ENCODE measurements at places on chromosomes 11 and 22.

DNA sequence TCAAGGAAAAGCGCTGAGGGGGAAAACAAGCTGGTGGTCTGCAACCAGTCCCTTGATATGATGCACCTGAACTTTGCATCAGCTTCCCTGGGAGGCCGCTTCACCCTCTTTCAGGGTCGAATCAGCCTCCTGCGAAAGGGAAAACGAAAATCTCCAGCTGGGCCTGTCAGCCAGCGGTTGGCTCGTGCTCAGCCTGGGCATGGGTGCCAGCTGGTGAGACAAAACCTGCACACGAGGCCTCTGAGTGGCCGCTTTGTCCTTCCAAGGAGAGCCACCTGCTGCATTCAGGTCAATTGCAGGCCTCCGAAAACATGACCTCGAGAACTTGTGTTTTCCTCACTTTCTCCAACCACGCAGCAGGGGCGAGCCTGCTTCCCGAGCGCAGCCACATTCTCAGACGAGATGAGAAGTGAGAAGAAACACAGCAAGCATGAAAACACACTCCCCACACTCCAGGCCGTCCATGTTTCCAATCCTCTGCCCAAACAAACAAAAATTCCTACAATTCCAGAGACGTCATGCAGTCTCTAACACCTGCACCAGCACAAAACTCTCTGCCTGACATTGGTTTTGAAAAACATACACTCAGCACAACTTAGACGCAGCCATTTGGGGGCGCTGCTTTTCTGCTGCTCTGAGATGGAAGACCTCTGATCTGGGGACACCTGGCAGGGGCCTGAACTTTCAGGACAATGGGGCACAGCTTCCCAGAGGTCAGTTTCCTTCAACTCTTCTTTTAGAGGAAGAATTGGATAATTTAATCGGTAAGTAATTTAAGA, 77.1 kb downstream of the DHCR7 start:
- DNase-seq: no peak

GRCh38 chr11:44926036-44926435, 24.6 kb downstream of the TP53I11 start:
- no peak for DNase-seq

DNA sequence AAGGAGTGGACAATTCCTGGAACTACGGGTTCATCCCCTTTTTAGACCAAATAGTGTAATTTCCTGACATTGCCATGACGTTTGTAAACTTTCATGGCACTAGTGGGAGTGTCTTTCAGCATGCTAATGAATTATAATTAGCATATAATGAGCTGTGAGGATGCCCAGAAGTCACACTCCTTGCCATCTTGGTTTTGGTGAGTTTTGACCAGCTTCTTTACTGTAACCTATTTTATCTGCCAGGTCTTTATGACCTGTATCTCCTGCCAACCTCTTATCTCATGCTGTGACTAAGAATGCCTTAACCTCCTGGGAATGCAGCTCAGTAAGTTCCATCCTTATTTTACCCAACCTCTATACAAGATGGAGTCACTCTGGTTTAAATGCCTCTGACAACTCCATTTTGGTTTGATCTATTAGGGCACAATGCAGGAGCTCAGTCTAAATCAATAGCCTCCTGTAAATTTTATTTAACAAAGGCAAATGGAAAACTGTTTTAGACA, 20.7 kb downstream of the OR10A6 start:
- DNase-seq: no peak

- peak; percentile 37 for DNase-seq
Measured at GRCh38 chr11:118434553-118435289, 1.6 kb upstream of the KMT2A start.

DNA sequence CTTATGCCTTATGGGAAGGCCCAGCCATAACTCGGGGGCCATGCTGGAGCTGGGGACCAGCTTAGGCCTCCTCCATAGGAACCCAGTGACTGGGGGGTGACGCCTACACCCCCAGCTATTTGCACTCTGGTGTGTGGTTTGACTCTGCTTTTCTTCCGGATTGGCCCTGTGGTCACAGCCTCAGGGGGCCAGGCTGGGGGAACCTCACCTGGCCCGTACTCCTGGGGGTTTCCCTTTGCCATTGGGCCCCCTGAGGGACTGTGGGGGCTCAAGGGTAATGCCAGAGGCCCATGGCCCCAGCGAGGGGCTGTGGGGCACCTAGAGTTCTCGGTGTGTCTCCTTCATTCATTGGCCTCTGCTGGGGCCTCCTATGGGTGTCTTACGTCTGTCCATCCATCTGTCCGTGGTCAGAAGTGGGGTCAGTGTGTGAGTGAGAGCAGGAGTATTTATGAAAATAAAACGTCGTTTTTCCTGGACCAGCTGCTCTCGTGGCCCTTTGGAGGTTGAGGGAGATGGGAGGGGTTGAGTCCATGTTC, 6.3 kb upstream of the SH3BP1 start:
- DNase-seq: no peak

GRCh38 chr11:100827934-100828661, 141.0 kb downstream of the ARHGAP42 start:
- peak; percentile 35 for DNase-seq

DNA sequence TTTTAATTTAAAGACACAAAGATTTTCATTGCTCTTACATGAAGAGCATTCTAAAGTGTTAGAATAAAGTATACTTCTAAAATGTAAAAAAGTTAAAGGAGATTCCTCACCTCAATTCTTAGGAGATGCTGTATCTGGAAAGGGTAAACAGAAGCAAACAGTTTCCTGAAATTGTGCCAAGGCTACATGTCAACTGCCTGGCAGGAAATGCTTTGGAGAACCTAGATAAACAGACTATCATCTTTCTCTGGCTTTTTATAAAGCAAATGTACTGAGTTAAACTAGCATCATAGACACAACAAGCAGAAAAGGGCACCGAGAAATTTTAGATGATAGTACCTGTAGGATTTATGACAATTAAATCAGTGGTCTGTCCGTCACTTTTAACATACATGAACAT, 24.7 kb upstream of the AKIP1 start:
- no peak for DNase-seq

DNA sequence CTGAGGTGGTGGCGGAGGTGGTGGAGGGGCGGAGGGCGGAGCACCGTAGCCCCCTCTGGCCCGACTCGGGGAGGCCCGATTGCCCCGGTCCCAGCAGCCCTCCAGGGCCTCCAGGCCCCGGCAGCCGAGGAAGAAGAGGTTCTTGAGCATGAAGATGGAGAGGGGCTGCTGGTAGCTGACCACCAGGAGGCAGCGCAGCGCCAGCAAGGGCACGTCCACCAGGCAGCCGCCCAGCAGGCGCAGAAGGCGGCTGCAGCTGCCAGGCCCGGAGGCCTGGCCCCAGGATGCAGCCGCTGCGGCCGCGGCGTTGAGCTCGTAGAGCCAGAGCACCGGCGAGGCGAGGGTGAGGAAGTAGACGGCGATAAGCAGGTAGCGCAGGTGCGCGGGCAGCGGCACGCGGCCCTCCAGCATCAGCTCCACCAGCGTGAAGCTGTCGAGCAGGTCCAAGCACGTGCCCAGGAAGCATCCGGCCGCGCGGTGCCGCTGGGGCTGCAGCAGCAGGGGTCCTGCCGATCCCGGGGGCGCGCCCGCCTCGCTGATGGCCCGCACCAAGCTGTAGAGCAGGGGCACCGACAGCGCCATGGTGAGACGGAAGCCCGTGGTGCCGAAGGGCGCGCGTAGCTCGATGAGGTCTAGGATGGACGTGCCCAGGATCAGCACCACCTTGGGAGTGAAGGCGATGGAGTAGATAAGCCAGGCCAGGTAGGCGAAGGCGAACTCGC, 1.5 kb downstream of the TMEM121B start:
- peak; percentile 11 for DNase-seq

DNA sequence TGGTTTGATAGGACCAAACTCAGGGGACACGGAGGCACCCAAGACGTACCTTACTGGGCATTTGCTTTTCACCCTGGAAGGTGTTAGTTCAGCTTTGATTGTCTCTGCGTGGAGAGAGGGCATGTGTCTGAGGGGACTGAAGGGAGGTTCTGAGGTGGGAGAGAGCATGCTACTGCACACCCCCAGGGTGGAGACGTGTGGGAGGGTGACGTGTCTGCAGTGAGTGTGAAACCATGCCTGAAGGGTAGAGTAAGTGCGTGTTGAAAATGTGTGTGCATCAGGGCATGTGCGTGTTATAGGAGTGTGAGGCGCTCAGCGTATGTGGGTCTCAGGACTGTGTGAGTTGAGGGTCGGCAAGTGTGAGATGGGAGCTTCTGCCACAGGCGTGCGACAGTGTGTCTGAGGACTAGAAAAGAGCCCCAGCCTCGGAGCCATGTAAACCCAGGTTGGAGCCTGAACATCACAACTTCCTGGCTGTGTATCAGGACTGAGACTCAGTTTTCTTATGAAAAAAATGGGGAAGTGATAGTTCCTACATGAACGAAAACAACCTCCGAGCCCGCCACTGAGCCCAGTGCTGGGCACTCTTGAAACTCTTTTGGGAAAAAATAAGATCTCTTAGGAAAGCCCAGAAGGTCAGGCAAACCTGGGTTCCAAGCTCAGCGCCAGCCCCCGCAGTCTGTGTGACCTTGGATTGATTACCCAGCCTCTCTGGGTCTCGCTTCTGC, 11.8 kb upstream of the KCNJ11 start:
- no peak for DNase-seq

DNA sequence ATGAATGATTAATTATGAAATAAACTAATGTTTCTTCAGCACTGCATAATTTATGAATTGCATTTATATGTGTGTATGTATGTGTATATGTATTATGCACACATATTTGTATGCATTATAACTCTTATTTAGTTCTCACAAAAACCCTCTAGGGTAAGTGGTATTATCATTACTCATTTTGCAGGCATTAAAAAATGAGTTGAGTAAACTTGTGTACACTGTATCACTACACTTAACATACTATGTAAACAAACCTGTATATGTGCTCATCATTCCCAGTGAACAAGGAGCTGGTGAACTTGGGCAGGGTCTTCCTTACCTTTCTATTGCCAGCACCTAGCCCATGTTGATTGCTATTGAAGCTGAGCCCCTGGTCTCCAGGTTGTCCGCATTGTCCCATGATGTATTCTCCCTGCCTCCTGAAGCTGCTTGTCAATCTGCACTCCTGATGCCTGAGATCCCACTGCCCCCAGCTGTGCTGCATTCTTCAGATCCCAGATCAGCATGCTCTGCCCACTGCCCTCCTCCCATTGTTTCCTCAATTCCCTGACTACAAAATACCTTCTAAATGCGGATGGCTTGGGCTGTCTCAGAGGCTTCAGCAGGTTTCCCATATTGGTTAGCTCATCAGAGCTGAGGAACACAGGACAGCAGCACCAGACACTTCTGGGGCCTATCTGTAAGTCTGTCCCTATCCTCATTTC, 267.9 kb upstream of the SESN3 start:
- DNase-seq: no peak

DNA sequence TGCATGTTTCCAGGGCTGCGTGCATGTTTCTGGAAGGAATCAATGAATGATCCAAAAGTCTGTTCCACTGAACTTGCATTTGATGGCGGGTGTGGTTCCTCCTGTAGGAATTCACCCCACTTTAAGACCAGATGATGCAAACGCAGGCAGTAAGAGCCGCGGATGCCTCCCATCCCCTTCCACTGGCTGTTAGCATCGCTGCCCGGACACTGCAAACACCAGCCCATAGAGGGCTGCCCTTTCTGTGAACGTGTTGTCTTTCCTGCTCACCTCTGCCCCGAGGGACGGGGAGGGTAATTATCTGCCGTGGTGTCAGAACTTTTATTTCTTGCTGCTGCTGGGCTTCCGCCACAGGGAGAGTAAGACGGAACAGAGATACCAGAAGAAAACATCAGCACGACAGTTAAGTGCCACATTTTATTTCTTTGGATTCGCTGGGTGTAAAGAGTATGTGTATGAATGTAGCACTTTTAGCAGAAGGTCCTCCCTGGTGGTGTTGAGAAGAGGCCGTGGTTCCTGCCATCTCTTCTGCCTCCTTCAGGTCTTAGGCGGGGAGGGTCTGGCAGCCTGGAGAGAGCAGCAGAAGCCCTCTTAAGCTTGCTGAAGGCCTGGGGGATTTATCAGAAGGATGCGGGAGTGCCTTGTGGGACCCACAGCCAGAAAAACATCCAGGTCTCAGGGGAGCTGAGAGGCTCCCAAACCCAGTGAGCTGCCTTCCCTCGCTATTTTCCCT, 53.2 kb upstream of the NECTIN1 start:
- no peak for DNase-seq

GRCh38 chr11:97158243-97158642, 768.4 kb downstream of the JRKL start:
- DNase-seq: no peak

DNA sequence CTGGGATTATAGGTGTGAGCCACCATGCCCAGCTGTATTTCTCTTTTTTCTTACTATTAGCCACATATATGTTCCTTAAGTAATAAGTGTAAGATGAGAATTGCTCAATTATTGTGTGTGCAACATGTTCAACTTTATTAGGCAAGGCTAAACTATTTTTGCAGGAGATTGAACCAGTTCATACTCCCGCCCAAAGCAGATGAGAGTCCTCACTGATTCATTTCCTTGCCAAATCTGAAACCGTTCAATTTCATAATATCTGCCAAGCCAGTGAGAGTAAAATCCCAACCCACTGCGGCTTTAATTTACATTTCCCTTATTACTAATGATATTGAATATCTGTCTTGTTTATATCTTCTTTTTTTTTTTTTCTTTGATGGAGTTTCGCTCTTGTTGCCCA, 48.4 kb downstream of the KCNJ4 start:
- peak; percentile 34 for DNase-seq

GRCh38 chr11:116107229-116107628, 603.0 kb upstream of the CADM1 start:
- no peak for DNase-seq

DNA sequence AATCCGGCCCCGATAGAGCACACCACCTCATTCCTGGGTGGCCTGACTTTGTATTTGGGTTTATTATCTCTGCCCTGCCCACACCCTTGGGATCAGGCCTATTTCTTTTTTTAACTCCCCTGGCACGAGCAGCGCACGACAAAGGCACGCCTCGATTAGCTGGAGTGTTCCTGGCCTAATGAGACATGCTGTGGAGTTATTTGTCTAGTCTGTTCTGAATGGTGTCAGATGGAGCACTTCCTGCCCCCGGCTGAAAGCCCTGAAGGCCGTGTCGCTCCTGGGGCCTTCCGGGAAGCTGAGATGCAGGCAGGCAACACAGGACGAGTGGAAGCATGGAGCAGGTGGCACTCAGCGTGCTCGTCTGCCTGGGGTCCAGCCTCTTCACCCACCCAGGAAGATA, 47.1 kb downstream of the LARGE1 start:
- no peak for DNase-seq

DNA sequence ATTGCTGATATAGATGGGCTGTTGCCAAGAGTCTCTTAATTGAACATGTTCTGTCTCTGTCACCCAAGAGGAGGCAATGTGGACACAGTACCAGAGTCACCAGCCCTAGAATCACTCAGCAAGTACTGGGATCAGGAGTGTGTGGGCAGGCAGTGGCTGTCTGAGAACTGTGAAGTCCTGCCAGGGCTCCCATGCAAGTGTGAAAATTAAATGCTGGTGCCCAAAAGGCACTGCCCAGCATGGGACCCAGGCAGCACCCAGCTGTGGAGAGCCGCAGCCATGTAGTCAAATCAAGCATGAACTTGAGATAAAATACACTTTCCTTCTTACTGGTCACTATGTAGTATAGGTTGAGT, 19.9 kb downstream of the HIRA start:
- DNase-seq: no peak

GRCh38 chr11:129298988-129299387, 76.7 kb upstream of the BARX2 start:
- no peak for DNase-seq

Data from cardiac fibroblast (primary cell).